ENCODE measurements at places on chromosomes 11 and 22.

- no peak for DNase-seq
Observed at GRCh38 chr22:19769393-19769715, 8.8 kb downstream of the TBX1 start.

DNA sequence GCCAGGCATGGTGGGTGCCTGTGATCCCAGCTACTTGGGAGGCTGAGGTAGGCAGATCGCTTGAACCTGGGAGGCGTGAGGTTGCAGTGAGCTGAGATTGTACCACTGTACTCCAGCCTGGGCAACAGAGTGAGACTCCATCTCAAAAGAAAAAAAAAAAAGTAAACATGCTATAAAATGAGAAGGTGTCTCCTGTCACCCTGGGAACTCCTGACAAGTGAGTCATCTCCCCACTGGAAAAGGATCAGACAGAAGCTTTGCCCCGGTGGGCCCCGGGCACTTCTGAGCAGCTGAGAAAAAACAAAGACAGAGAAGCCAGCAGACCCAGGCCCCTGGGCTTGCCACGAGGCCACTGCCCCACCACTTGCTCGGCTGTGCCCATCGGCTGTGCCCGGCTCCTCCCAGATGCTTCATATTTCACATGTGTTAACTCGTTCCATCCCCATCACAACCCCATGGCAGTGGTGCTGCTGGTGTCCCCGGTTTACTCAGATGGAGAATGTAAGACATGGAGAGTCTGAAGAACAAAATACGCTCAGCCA, 22.3 kb downstream of the TTLL1 start:
- DNase-seq: no peak

DNA sequence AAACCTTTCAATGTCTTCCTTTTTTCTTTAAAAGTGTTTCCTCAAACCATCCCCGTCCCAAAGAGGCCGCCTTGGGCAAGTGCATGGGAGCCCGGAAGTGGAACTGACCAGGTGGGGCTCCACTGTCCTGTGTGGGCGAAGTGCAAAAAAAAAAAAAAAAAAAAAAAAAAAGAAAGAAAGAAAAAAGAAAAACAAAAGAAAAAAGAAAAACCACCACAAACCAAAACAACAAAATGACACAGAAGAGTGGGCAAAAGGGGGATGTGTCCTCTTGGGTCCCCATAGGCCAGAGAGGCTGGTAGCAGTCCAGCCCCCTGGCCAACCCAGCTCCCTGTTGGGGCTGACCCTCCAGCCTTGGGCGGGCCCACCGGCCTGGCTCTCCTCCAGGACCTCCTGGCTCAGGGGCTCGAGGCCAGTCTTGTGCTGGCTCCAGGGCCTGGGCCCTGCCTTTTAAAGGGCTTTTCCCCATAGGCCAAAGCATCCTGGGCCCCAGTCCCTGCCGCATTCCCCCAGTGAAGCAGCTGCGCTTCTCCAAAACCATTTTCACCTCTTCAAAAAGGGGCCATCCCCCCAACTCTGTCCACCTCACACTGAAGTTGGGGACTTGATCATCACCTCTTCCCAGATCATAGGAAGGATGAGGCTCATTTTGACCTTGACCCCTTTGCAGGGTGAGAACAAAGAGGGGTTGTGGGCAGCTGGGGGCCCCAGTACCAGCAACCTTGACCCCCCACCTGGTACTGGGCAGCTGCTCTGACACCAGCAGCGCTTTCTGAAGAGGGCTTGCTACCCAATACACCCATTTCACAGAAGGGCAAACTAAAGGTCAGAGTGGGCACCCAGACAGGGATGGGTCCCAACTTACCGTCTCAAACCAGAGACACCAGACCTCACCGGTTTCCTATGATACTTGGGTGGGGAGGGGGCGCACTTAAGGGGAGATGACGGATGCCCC, 9.4 kb downstream of the CBX6 start:
- DNase-seq: no peak

- DNase-seq: no peak
Observed at GRCh38 chr22:43128928-43129424, 14.2 kb downstream of the MCAT start.

GRCh38 chr11:47204637-47204989, 10.2 kb upstream of the DDB2 start:
- DNase-seq: no peak

GRCh38 chr11:116895048-116895757, 57.8 kb upstream of the APOA1 start:
- DNase-seq: no peak

Data from stimulated activated CD8-positive, alpha-beta memory T cell treated with anti-CD3 and anti-CD28 coated beads, Interleukin-15, amount 100 ng/mL, for 48 hours (primary cell).